ENCODE measurements at places on chromosomes 2 and 18.

DNA sequence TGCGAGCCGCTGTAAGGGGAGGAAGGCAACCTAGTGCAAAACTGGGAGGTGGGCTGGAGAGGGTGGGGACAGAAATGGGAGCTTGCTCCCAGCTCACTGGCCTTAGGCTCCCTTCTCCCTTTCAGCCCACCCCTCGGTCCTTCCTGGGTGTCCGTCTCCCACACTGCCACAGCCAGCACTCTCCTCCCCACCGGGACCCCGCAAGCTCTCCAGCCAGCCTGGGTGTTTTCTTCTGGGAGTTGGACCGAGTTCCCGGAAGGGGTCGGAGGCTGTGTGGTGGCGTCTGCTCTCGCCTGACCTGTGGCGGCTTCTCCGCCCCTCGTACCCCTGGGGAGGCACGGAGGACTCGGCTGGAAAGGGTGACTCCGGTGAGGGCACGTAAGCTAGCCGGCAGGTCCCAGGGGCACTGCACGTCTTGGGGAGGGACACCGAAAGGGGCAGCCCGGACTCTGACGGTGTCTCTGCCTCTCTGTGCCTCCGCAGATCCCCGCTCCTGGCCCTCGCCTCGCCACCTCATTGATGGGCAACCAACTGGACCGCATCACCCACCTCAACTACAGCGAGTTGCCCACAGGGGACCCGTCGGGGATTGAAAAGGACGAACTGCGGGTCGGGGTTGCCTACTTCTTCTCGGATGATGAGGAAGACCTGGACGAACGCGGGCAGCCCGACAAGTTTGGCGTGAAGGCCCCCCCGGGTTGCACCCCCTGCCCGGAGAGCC is 1.1 kb downstream of the LRATD1 start:
- DNase-seq, result no peak

DNA sequence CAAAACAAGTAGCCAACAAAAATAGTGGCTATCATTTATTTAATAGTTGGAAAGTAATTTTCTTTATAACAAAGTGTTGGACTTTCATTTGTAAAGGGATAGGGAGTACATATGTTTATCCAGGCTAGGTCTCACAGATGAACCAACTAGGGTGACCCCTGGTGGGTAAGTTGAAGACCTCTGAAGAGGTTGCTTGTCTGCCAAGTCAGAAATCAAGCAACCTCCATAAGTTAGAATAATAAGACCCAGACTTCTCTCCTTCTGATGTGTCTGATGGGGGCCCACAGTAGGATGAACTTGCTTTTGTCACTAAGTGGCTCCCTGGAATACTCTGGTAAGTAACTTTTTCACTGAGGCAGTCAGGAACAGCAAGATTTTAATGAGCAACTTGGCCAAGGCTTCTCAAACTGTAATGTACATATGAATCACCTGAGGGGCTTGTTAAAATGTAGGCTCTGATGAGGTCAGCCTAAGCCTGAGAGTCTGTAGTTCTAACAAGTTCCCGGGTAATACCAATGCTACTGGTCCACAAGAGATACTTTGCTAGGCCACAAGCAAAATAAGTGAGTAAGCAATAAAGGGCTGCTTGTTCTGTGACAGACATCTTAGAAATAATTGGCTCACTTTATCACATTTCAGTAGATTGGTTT is 319.6 kb downstream of the PIK3C3 start:
- DNase-seq, result no peak

- no peak for DNase-seq
Observed at GRCh38 chr2:172219201-172219600, 116.5 kb upstream of the DLX2 start.

- DNase-seq, result no peak
Observed at GRCh38 chr2:238461491-238461890, 34.8 kb downstream of the ASB1 start.

DNA sequence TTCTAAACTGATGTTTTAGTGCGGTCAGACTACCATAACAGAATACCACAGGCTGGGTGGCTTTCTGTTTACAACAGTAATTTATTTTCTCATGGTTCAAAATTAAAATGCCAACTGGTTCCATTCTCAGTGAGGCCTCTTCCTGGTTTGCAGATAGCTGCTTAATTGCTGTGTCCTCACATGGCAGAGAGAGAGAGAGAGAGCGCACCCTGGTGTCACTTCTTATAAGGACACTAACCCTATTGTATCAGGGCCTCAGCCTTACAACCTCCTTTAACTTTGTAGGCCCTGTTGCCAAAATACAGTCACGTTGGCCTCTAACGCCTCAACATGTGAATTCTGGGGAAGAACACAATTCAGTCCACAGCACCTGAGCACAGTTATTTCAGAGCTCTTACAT is 37.5 kb upstream of the ZNF385B start:
- DNase-seq, result no peak

GRCh38 chr2:230400454-230400853 is 15.5 kb upstream of the SP100 start:
- no peak for DNase-seq

DNA sequence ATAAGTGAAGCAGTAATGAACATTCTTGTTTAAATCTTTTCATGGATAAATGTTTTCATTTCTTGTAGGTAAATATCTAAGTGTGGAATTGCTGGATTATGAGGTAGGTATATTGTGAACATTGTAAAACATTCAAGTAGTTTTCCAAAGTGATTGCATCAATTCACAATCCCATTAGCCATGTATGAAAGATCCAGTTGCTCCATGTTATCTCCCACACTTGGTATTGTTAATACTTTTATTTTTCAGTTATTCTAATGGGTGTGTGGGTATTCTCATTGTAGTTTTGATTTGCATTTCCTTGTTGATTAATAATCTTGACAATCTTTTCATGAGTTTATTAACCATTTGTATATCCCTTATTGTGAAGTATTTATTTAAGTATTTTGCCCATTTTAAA is 50.3 kb downstream of the MAIP1 start:
- DNase-seq, result no peak

DNA sequence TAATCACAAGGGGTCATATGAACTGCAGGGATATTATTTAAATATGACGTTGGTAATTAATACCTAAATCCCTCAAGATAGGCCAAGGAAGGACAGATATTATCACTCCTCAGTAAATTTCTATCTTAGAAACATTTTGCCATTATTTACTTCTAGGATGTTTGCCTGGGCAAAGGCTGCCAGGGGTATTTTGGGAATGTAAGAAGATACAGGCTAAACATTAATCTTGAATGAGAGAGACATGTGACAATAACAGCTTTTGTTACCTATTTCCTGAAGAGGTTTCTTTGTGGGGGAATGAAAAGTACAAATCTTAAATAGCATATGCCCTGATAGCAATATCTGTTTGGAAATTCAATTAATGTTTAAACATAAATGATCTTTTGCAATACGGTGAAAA is 756 bp upstream of the CCDC195 start:
- DNase-seq, result no peak

GRCh38 chr2:235106874-235107639 is 155.2 kb downstream of the SH3BP4 start:
- no peak for DNase-seq

GRCh38 chr18:56240405-56240804 is 398.0 kb downstream of the TXNL1 start:
- DNase-seq, result no peak

DNA sequence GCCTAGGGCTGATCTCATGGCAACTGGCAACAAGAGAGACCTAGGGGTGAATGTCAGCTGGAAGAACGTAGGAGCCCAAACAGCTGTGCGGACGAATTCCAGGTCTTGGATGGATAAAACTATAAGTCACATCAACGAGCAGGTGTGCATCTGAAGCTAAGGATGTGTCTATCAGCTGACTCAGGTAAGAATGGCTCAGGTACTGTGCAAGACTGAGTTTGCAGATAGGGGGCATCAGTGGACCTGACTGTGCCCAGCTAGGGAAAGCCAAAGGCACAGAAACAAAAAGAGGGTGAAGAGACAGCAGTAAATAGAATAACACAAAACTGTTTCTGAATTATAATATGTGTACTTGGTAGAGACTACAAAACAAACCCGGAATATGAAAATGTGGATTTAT is 357.3 kb downstream of the ZEB2 start:
- peak; percentile 1 for DNase-seq

DNA sequence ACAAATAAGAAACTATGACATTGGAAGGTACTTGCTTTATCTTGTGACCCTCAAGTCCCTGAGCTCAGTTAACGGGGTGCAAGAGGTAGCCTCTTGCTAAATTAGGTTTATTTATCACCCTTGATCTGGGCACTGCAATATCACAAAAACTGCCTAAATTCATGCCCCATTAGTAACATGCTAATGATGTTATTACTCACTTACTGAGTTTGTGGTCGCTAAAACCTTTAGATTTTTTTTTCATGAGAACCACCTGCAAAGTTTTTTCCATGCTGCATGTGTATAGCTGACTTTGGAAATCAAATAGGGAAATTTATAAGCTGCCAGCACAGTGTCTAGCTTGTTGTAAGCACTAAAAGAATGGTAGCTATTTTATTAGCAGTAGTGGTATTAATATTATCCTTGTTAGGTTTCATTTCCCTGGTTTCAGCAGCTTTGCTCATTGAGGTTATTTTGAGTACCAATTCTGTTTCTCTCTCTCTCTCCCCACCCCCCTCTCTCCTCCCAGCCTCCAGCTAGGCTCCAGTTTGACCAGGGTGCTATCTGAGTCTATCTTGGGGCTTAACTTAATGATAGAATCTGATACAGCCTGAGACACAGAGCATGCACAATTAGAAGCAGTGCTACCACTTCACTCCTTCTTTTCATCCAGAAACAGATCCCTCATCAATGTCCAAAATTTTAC is 88.7 kb upstream of the ATP8B1 start:
- DNase-seq, result no peak

Data from stimulated activated CD4-positive, alpha-beta T cell treated with anti-CD3 and anti-CD28 coated beads, Interleukin-1b, Interleukin-23, amount 100 ng/mL, for 1 hour (primary cell).